ENCODE measurements at places on chromosomes 16 and 17.
A peak's percentile ranks its signal among the peaks of the same experiment; 100 is the strongest.

DNA sequence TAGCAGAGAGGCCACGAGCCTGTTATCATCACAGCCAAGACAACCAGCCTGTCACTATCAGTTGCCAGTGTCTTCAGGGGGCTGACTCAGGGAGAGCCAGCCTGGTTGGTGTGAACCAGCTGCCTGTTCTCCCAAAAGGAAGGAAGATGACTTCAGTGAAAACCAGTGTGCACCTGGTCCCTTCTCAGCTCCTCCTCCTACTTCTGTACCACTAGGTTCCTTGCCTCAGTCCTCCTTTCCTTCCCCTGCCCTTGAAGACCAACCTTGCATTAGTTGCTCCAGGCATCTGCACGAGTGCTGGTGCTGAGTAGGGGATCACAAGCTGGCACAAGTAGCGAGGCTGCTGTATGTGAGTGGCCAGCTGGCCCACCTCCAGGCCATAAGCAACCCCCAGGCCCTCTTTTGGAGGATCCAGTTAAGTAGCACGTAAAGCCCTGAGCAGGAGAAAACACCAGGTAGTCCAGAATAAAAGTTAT, 8.5 kb downstream of the TUBG1 start:
- no peak for DNase-seq

DNA sequence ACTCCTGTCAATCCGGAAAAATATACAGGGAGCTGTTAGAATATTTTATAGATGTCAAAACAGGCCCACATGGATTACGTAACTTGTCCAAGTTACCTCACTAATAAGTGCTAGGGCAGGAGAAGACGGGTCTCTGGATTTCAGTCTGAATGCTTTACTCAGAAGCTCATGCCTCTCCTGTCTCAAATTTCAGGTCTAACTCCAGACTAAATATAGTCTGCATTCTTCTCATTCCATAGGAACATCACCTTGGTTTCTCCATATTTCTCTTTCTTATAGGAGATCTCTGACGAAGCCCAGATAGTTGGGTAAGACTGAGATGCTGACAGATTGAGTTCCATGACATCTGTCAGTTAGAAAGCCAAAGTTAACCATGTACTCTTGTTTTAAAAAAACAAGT, 174.2 kb downstream of the STX8 start:
- no peak for DNase-seq

- DNase-seq = no peak
Observed at GRCh38 chr17:57514614-57515013, 230.5 kb downstream of the CCDC182 start.

- no peak for DNase-seq
Observed at GRCh38 chr16:81748476-81749198, 30.5 kb upstream of the PLCG2 start.

DNA sequence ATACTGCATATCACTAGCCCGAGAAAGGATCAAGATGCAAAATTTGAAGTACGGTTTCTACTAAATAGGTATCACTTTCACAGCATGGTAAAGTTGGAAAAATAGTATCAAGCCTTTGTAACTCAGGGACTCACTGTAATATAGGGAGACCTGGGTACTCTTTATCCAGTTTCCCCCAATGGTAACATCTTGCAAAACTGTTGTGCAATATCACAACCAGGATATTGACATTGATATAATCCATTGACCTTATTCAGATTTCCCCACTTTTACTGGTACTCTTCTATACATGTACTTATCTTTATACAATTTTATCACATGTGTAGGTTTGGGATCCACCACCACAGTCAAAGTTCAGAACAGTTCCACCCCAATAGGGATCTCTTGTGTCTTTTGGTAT, 20.4 kb upstream of the GINS3 start:
- DNase-seq = no peak

DNA sequence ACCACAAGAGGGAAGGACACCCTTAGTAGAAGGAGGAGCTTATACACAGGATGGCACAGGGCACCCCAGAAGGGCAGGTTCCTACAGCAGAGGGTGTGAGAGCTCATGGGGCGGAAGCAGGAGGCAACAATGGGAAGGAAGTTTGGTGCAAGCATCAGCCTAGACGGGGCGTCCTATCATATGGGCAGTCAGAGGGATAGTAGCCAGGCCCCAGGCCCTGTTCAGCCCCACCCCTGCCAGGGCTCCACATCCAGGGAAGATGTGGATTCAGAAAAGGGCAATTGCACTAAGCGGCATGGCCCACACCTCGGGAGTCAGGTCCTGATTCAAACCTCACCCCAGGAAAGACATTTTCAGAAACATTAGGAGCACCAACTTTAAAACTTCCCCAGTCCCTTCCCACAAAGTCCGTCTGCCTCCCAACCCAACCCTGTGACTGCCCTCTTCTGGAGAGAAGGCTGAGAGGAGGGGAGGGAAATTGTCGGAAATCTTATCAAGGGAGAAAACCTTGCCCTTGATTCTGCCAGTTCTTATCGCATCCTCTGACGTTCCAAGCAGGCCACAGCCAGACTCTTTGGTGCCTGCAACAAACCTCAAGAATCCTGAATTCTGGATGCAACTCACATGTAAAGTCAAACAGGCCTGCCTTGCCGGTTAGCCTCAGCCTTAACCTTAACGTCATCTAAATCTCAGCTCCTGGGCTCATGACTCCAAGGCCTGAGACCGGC, 198.8 kb upstream of the CDH5 start:
- no peak for DNase-seq

GRCh38 chr17:64083563-64084085, 46.3 kb downstream of the ERN1 start:
- DNase-seq = no peak

- peak; percentile 37 for DNase-seq
Observed at GRCh38 chr17:36755586-36755985, 154.2 kb downstream of the MRM1 start.

DNA sequence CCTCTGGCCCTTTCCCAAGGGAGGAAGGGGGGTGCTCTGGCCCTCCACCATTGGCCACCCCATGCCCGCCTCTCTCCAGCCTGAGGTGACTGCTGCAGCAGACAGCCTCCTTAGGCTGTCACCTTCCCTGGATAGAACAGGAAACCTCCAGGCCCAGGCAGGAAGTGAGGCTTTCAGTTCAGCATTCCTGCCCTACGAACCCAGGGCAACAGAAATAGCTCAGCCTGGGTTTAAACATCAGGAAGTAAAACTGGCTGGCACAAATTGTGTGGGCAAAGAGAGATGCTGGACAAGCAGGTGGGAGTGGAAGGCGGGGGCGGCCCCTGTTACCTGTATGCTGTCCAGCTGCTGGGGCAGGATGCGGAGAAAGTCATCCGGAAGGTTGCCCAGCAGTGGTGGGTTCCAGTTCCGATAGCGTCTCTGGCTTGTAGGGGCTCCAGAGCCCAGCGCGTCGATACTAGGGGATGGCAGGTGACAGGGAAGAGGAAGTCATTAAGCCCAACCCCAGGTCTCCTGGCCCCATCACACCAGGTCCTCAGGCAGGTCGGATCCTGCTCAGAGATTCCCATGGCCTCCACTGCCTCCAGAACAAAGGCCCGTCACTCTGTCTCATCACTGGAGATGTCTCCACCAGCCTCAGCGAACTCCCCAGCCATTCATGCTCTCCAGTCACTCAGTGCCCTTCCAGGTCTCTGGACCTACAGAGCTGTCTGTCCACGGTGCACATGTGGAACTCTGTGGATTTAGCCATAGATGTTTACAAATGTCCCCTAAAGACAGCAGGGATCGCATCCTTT, 23.6 kb upstream of the MRPS23 start:
- DNase-seq = no peak

DNA sequence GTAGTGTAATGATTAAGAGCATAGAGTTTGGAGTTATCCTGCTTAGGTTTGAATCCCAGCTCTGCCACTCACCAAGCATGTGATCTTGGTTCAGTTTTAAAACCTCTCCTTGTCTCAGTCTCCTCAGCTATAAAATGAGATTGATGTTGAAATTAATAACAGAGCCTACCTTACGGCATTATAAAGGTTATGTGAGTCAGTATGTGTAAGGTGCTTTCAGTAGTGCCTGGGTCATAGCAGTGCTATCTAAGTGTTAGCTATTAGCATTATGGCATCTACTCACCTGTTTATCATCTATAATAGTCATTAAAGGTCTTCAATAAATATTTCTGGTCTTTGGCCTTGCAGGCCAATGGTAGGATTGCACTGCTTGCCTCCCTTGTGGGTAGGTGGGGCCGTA, 53.4 kb downstream of the PRKCB start:
- no peak for DNase-seq

GRCh38 chr16:1691956-1692355, 13.9 kb downstream of the JPT2 start:
- DNase-seq = no peak

DNA sequence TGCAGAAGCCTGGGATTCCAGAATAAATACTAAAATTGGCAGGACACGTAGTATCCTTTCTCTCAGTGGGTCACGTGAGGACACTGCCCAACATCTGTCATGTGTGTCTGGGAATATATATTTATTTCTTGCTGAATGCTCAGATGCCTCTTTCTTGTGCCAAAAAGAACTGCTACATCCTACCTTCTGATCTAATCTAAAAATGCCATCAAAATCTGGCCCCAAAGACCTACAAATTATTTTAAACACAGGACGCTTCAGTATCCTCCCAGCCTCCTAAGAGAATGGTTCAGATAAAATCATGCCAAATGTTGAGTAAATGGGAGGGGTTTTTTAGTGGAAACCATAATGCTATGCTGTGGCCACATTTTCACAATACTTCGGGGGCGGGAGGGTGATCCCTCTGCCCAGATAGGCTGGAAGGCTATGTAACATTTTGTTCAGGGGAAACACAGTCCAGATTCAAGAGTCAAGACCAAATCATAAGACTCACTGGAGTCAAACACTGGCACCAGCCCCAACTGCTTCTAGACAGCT, 22.9 kb upstream of the CORO6 start:
- no peak for DNase-seq
